ENCODE measurements at places on chromosomes 1 and 21.

DNA sequence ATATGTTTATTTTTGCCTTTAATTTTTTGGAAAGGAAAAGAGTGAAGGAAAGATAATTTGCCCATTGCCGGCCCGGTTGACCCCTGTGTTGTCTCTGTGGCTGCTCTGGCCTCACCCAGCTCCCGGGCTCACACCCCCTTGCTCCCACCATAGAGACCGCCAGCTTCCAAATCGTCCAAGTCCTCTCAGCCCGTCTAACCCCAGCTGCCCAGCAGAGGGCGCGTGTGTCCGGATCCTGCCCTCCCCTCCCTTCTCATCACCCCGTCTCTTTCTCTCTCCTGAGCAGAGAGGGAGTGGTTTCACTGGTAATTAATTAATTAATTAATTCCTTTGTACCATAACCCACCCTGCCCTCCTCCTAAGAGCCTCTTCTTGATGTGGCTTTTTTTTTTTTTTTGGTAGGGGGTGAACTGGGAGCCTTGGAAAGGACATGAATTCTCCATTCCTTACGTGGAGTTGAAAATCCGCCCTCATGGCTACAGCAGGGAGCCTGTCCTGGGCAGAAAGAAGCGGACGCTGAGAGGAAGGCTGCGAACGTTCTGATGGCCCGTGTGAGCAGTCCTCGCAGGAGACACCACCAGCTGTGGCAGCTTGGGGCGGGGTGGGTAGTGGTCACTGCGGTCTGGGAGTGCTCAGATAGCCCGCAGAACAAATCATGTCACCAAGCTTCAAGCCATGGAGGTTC is 45.9 kb downstream of the KIAA0040 start:
- ATAC-seq, result peak; percentile 51

- no peak for ATAC-seq
These were observed 287.5 kb downstream of the HLX start for GRCh38 chr1:221166559-221167318.

DNA sequence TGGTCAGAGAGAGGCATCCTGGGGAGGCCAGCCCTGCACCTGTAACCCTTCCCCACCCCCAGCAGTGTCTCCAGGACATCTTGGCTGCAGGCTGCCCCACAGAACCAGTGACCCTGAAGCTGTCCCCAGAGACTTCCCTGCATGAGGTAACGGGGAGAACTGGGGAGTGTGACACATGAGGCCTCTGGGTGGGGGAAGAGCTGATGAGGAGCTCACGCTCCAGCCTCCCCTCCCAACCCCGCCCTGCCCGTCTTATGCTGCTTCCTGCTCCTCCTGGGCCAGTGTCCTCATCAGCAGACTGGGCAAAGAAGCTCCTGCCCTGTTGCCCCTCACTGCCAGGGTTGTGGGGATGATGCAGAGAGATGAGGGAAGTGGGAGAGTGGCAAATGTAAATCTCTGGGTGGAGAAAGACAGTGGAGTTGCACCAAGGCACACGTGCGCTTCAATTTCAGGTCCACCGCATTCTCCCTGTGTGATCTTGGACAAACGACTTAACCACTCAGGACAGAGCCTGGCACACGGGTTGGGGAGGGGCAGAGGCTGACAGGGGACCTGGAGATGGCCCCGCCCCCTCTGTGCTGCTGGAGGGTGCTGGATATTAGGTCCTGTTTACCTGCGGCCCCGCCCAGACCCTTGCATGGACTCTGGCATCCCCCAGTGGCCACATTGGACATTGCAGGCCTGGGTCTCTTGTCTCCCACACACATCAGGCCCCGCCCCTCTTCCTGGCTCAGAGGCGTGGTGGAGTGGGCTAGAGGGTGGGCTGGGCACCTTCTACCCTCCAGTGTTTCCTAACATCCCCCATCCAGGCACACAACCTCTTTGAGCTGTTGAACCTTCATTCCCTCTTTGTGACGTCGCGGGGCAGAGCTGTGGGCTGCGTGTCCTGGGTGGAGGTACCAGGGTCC is 12.3 kb downstream of the CLCNKB start:
- ATAC-seq, result peak; percentile 91

GRCh38 chr1:89719502-89720306 is 86.8 kb downstream of the LRRC8C start:
- peak; percentile 91 for ATAC-seq

GRCh38 chr1:237814319-237814924 is 76.3 kb downstream of the ZP4 start:
- no peak for ATAC-seq

DNA sequence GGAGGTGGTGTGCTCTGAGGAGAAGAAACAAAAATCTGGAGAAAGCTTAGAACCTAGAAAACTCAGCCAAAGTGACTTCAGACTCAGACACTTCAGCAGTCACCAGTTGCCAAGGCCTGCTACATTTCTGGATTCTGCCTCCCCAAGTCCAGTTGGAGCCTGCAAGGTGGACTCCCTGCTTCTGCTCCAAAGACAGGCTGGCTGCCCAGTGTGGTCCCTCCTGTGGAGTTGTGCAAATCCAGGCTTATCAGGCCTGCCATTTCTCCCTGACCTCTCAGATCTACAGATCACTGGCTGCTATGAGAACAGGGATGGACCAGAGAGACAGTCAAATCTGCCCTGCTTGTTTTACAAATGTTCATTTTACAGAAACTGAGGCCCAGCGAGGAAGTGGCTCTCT is 9.9 kb downstream of the CACHD1 start:
- no peak for ATAC-seq

- no peak for ATAC-seq
These were observed 132.7 kb downstream of the ACTL8 start for GRCh38 chr1:17887661-17888371.

DNA sequence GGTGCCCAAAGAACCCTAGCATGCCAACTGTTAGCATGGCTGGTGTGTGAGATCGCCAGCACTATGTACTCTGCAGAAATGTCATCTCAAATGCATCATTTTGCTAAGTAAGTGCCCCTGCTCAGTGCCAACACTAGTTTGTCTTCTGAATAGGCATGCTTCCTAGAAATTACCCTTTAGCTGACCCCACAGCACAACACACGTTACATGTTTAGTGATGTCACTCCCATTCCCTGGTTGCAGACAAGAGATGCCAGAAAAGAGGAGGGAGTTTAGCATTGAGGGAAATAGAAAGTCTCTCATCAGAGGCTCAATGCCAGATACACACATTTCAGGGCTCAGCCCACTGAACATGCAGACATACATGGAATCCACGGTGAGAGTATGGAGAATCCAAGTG is 9.3 kb upstream of the ST6GALNAC3 start:
- no peak for ATAC-seq

DNA sequence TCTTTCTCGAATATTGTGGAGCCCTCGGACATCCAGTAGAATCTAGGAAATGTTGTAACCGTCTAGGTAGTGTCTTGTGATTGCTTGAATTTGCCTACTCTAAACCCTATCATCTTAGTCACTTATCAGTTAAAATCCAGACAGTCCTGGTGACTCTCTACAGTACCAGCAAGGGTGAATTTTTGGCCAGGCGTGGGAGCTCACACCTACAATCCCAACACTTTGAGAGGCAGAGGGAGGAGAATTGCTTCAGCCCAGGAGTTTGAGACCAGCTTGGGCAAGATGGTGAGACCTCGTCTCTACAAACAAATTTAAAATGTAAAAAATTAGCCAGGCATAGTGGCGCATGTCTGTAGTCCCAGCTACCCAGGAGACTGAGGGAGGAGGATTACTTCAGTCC is 230.9 kb downstream of the CHRM3 start:
- ATAC-seq, result no peak

GRCh38 chr1:3031401-3032221 is 10.3 kb downstream of the ACTRT2 start:
- no peak for ATAC-seq

GRCh38 chr1:162294015-162294414 is 82.6 kb downstream of the SPATA46 start:
- no peak for ATAC-seq
